T-helper 2 cell (primary cell): ENCODE measurements at places on chromosomes 16 and 17.

GRCh38 chr17:72465191-72466024 lies 344.6 kb downstream of the SOX9 start:
- no peak for DNase-seq

GRCh38 chr16:55155815-55156214 lies 168.2 kb upstream of the IRX6 start:
- DNase-seq = no peak

DNA sequence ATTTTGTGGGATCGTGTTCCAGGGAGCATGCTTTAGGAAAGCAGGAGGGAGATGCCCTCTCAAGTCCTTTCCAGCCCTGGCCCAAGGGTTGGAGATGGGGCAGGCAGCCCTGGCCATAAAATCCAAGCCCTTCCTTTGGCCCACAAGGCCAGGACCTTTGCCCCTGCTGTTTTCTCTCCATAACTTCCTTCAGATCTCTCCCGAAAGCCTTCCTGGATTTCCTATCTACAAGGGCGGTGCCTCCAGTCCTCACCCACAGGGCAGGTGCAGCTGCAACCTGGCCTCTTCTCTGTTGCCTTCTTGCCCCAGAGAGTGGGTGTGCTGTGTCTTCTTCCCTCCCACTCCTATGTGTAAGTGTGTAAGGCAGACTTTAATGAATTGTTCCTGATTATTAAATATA lies 8.5 kb upstream of the PDP2 start:
- DNase-seq = no peak

DNA sequence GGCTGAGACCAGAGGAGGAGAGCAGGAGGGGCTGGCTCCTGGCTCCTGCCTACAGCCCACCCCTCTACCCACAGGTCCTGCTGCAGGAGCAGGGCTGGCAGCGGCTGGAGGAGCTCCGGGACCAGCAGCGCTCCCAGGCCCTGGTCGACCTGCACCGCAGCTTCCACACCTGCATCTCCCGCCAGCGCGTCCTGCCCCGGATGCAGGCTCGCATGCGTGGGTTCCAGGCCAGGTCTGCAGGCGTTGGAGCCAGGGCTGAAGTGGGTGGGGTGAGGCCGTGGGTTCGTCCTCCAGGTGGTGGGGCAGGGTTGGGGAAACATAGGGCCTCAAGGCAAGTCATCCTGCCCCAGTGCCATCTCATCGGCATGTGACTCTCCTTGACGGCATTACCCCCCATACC lies 18.2 kb downstream of the MYO15B start:
- DNase-seq = no peak

DNA sequence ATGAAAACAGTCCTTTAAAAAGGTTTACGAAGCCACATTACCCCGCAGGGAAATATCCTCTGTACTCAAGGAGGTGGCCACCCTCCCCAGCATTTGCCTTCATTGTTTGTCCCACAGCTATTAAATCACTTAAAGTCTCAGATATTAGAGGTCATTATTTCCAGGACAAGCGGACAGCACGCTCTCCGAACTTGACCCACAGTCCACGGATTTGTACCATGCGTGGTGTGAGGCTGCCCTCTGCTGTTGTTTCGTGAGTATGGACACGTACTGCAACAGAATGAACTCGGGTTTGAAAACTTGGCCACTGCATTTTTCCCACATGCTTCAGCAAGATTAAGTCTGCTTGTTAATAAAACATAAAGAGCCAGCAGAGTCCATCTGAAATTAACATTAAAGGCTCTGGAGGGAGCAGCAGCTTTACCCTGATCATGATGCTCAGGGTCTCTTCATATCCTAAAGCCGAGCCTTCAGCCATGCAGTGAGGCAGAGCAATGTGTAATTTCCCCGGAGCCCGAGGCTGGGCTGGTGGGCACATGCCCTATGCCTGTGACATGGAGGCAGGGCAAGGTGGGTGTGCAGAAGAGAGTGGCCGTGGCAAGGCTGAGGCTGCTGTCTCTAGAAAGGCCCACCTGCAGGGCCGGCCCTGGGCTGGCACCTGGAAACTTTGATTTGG lies 19.7 kb downstream of the MEAK7 start:
- DNase-seq = no peak

- DNase-seq = no peak
Observed at GRCh38 chr17:3659541-3660111, 8.8 kb downstream of the TAX1BP3 start.

GRCh38 chr16:35215287-35215686 lies 1755.9 kb downstream of the TP53TG3F start:
- DNase-seq = no peak

DNA sequence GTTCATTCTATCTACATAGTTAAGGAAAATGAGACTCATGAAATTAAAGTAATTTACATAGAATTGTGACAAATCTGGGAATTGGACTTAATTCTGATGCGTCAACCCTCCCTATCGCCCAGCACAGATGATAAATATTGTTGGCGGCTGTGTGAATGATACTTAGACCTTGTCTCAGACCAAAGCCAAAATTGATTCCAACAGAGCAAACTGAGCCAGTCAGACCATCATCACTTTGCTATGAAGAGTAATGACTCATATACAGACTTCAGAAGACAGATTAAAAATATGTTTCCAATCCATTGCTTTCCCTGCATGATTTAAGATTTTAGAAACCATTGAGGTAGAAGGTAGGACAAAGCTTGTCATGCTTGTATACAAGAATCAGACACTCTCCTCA lies 1156.7 kb upstream of the CDH8 start:
- DNase-seq = no peak

- no peak for DNase-seq
Observed at GRCh38 chr17:21285164-21286065, 904 bp downstream of the MAP2K3 start.

DNA sequence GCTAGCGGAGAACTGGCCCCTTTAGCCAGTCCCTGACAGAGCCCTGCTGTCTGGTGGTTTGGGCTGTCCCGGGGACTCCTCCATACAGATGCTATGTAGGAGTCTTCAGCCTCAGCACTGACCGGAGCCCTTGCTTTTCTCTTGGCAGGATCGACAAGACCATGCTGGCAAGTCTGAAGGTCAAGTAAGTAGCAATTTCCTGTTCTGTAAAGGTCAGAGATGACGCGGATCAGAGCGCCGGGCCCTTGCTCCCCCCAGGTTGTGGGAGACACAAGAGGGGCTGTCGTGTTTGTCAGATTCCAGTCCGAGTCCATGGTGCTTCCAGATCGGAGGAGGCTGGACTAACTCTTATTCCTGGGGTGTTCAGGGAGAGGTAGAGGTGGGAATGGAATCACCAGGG lies 4.1 kb downstream of the RAP1GAP2 start:
- DNase-seq = no peak

DNA sequence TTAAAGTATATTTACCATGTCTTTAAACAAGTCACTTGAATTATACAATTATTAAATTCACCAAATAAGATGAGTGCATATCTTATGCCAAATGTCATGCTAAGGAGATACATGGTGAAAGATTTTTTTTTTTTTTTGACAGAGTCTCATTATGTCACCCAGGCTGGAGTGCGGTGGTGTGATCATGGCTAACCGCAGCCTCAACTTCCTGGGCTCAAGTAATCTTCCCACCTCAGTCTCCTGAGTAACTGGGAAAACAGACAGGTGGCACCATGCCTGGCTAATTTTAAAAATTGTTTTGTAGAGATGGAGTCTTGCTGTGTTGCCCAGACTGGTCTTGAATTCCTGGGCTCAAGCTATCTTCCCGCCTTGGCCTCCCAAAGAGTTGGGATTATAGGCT lies 149.0 kb upstream of the GOT2 start:
- no peak for DNase-seq

- no peak for DNase-seq
Observed at GRCh38 chr17:70539132-70539924, 370.0 kb downstream of the KCNJ2 start.

- DNase-seq = no peak
Observed at GRCh38 chr16:88770461-88771293, 14.3 kb downstream of the PIEZO1 start.

- peak; percentile 22 for DNase-seq
Observed at GRCh38 chr17:60231234-60231633, 81.5 kb downstream of the CA4 start.

DNA sequence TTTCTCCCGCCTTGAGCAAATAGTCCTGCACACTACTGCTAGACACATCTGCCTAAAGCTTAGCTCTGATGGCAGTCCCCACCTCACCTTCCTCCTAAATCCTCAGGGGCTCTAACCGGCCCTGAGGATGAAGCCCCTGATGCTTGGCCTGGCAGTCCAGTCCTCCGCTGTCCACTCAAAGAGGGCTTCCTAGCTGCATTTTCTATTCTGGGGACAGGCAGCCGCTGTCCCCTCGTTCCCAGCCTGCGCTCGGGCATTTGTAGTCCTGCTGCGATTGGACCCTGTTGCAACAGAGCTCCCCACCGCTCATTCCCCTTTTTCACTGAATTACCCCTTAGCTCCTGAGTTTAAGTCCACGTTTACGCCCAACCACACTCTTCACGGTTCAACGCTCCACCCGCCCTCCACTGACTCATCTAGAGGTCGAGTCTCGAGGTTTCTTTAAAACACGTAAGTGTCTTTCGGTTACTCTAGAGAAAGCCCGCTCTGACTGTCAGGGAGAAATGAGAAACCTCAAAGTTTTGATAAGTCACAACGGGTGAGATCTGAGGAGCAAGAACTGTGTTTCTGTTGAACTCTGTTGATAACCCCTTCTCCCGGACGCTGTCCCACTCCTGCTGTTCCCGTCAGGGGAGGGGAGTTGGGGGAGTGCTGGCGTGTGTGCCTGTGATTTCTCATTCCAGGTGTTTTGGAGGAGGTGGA lies 4.5 kb downstream of the CCR7 start:
- peak; percentile 73 for DNase-seq

- DNase-seq = no peak
Observed at GRCh38 chr16:30561089-30561816, 3.1 kb upstream of the ZNF764 start.

GRCh38 chr17:32259586-32259985 lies 6.0 kb upstream of the RHBDL3 start:
- DNase-seq = no peak

GRCh38 chr16:75234856-75235696 lies 16.3 kb downstream of the CTRB1 start:
- DNase-seq = no peak

- no peak for DNase-seq
Observed at GRCh38 chr16:10616756-10617640, 36.6 kb upstream of the EMP2 start.
